ENCODE measurements at places on chromosomes 2 and 18.

GRCh38 chr2:174486563-174487107, at the start of gene GPR155:
GPR155 (minus strand) TSS chr2:174487029; CDS start chr2:174481956, 5,073 bp downstream.
- DNase-seq = no peak

DNA sequence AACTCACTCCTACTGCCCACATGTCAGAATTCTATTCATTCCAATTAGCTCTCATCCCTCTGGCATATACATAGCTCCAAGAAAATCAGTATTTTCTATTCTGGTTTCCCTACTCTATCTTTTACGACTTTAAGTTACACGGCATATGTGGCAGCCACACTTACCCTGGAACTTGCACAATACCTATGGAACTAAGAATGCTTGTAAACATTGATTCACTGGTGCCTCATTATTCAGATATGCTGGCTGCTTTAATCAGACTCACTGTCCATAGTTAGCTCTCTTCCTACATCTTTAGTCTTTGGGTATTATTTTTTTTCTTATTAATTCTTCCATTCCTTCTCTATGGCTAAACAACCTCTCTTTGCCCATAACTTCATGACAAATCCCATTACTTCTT, 1519.9 kb upstream of the ACVR2A start:
- DNase-seq = no peak

DNA sequence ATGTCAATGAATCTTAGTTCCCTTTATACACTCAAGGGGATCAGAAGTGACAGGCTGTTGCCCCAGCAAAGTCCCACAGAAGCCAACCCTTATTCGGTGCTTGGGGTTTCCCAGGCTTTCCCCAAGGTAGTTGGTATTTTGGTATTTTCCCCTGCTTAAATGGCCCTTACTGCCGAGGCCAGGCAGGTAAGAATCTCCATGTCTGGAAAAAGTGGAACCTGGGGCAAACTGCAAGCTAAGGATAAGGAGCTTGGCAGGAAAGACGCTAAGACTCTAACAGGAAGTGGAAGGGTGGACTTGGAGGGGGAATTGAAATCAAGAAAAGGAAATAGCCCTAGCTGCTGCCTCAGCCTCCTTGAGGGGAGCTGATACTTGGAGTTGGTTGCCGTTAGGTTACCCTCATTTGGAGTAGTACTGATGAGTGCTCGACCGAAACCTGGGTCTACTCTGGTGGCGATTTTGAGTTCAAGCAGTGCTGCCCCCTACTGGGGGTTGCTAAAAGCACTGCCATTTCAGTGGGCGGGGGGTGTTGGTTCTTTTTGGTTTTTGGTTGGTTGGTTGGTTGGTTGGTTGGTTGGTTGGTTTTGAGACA, 3.3 kb upstream of the GPBAR1 start:
- DNase-seq = peak; percentile 36

- DNase-seq = no peak
Observed at GRCh38 chr18:26778054-26778393, 87.5 kb downstream of the AQP4 start.

GRCh38 chr2:215832791-215833190, 180.6 kb downstream of the MREG start:
- DNase-seq = no peak

DNA sequence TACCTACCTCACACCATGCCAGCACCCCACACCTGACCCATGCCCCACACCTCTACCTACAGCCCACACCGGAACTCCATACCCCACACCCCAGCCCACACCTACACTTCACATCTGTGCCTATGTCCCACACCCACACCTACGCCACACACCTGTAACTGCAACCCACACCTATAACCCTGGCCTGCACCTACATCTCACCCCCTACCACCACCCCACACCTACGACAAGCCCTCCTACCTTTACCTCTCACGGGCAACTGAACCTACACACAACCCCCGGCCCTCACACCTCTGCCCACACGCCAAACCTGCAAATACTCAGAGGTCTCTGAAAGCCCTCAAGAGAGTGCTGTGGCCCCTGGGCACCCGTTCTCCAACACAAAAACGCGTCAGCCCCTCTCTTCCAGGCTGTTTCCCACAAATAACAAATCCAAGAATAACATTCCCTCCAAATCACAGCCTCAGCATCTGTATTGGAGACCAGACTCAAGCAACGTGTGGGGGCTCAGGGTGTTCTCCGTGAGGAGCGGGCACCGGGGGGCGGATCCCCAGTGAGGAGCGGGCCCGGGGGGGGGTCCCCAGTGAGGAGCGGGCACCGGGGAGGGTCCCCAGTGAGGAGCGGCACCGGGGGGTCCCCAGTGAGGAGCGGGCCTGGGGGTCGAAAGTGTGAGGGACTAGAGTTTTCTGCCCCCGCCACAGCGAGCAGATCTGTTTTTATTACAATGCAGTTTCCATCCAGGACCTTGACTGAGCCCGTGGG, 33.4 kb downstream of the SLC66A2 start:
- DNase-seq = no peak

DNA sequence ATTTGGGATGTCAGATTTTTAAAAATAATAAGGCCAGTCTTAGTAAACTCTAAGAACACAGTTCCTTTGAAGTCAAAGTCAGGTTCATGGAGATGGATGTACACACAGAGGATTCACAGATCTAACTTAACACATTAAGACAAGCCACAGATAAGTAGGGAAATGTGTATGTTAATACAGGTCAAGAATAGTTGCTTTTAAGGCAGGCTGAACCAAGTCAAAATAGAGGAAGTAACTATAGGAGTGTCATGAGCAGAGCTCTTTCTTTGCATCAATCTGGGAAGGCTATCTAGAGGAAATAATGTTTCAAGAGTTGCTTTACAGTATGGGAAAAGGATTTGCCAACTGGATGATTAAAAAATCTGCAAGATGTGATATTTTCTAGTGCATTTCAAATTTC, 128.0 kb upstream of the FBXO11 start:
- no peak for DNase-seq

GRCh38 chr2:15701341-15701907, 109.8 kb downstream of the DDX1 start:
- no peak for DNase-seq

DNA sequence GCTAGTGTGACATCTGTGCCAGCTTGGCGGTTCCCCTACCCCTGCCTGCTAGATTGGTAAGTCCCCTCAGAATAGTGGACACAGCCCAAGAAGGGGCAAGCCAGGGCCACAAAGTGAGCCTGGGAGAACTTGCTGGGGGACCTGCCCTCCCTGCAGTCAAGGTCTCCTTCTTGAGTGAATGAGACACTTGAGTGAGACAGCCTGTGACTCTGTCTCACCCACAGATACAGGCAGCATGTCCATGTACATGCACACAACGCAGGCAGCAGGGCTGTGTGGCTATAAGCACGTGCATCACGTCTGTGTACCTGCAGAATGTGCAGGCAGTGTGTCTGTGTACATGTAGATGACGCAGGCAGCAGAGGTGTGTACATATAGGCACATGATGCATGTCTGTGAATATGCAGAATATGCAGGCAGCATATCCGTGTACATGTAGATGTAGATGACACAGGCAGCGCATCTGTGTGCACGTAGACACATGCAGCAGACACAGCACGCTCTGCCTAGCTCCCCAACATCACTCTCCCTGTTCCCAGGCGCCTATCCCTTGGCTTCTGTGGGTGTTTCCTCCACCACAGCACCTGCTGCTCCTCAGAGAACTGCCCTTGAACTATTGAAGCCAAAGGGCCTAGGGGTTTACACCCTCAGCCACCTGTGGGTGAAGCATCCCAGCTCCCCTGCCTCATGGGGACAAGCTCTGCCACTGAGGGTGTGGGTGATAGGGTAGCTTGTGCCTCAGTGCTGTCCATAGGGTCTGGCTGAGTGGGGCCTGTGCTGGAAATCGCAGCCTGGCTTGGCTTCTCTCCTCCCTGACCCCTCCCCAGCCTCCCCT, 147.2 kb upstream of the TWIST2 start:
- DNase-seq = no peak

DNA sequence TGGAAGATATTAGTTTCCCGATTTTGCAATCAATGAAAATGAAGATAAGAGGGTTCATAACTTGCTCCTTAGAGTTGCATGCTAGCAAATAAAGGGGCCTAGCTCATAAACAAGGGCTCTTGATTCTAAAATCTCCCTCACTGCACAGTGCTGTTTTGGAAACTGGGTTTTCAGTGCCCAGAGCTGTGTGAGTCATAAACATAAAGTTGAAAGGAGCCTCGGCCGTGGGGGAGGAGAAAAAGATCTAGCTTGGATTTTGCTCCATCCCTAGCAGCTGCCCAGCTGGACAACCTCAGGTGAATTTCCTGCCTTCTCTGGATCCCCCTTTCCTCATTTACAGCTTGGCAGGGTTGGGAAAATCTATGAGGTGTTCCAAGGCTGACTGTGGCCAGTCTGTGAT, 42.5 kb downstream of the LYPD1 start:
- DNase-seq = no peak

All from stimulated activated CD4-positive, alpha-beta T cell treated with anti-CD3 and anti-CD28 coated beads, Interleukin-1b, Interleukin-23, amount 100 ng/mL, for 1 hour (primary cell).